Pons (tissue), 1 donor: ENCODE measurements at places on chromosomes 7 and 10.

- DNase-seq: peak; percentile 63
These were observed 62.2 kb downstream of the CCDC71L start for GRCh38 chr7:106598663-106599342.

- DNase-seq: no peak
These were observed 111.0 kb downstream of the TCF7L2 start for GRCh38 chr10:113061054-113061430.

- DNase-seq: no peak
These were observed 102.9 kb downstream of the AOAH start for GRCh38 chr7:36621396-36621795.

DNA sequence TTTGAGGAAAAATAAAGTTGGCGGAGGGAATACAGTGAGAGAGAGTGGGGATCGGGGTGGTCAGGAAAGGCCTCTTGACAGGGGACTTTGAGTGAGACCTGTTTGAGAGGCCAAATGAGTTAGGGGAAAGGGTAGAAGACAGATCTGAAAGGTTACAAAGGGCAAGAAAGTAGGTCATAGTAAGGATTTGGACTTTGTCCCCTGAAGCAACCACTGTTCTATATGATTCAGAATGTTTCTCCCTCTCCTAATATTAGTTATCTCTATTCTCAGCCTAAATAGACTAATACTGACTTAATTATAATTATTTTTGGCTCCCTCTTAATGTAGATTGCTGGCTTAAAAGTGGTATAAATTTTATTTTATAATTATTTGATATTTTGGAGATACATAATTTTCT is 88.0 kb downstream of the CTNNA3 start:
- no peak for DNase-seq

GRCh38 chr10:30818010-30818660 is 188.6 kb upstream of the LYZL2 start:
- DNase-seq: no peak

DNA sequence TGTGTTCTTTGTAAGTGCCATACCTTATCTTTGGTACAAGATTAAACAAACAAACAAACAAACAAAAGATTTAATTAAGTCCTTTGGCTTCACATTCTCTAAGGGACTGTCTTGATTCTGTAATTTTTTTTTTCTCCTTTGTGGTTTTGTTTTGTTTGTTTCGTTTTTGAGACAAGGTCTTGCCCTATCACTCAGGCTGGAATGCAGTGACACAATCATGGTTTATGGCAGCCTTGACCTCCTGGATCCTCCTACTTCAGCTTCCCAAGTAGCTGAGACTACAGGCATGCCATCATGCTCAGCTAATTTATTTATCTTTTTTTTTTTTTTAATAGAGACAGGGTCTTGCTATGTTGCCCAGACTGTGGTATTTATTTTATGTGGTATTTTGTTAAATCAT is 165.8 kb downstream of the LRRC4 start:
- DNase-seq: no peak

- DNase-seq: no peak
These were observed 39.9 kb downstream of the RBM17 start for GRCh38 chr10:6128591-6129251.

- DNase-seq: peak; percentile 17
These were observed 73.3 kb downstream of the KIAA1549 start for GRCh38 chr7:138907850-138908249.

DNA sequence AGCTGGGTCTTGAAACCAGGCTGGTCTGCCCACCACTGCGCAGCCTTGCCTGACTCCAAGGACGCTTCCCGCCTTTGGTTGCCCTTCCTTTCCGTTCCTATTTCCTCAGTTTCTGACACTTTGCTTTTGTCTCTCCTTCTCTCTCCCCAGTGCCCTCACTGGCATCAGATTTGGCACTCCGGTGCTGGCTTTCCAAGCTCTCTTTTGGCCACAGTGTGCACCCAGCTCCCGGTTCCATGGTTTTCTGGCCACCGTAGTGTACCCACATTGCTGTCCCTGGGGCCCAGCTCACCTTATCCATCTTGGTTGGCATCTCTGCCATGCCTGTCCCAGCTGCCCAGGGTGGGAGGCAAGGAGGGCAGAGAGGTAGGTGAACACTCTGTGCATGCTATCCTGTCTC is 142.2 kb downstream of the PLXNA4 start:
- no peak for DNase-seq

- DNase-seq: no peak
These were observed 336.3 kb downstream of the GRID1 start for GRCh38 chr10:86030312-86030711.

DNA sequence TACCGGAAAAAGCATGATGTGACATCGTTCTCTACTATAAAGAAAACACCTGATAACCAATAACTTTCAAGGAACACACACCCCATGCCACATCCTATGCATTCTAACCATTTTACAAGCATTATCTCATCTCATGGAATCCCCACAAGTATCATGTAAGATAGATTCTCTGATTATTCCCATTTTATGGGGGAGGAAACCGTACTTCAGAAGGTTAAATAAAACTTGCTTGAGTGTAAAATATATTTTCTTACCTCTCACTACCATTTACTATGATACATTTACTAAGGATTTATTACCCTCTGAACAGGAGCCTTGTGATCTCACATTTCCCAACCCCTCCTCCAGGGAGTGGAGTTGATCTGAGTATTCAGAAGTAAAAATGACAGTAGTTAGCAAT is 522.7 kb downstream of the CNTNAP2 start:
- DNase-seq: no peak

- DNase-seq: peak; percentile 50
These were observed 1.5 kb downstream of the ANKRD61 start for GRCh38 chr7:6032641-6033040.

DNA sequence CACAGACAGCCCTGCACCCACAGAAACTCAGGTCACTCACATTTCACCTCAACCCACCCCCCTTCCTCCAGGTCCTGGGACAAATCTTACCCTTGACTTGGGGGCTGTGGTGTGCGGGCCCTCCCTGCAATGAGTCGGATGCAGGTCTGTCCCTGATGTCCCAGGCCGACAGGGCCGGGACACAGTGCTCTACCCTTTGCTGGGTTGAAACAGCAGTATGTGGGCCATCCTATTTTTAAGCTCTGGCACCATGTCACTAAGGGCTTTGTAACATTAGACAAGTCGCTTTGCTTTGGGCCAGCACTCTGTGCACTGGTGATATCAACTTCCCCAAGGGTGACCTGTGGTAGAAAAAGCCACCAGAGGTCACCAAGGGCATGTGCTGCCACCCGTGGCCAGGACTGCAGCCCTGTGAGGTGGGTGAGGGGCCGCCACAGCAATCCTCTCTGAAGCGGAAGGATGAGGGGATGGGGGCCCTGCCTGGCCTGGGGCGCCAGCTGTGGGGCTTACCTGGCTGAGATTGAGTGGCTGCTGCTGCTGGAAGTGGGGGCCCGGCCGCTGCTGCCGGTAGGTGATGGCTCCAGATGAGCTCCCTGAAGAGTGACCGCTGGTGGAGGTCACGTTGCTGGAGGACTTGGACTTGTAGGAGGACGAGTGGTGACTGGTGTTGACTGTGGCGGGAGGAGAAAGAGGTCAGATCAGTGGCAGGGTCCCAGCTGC is 51.3 kb downstream of the CLEC2L start:
- DNase-seq: no peak

- DNase-seq: no peak
These were observed 108.3 kb downstream of the SUGCT start for GRCh38 chr7:40243076-40243475.

DNA sequence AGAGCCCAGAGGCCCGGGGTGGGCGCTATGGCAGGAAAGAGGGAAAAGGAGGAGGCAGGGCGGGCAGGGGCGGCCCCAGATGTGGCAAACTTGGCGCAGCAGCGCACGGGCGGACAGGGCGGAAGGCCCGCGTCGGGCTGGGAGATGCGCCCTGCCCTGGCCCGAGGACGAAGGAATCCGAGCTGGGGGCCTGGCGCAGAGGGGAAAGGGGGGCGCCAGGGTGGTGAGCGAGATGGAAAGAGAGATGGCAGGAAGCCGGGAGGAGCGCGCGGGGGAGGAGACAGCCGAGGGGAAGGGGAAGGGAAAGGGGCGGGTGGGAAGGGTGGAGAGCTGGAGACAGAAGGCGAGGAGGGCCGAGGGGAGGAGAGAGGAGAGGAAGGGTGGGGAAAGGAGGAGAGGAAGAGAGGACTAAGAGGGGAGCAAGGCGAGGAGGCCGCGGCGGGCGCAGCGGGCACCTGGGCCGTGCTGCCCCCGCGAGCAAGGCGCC is at the start of gene MARVELD1:
Gene MARVELD1 (plus strand): TSS at position 392 of the 487 bp plus-strand sequence. CDS start 147 bp downstream, outside the sequence.
- DNase-seq: no peak

DNA sequence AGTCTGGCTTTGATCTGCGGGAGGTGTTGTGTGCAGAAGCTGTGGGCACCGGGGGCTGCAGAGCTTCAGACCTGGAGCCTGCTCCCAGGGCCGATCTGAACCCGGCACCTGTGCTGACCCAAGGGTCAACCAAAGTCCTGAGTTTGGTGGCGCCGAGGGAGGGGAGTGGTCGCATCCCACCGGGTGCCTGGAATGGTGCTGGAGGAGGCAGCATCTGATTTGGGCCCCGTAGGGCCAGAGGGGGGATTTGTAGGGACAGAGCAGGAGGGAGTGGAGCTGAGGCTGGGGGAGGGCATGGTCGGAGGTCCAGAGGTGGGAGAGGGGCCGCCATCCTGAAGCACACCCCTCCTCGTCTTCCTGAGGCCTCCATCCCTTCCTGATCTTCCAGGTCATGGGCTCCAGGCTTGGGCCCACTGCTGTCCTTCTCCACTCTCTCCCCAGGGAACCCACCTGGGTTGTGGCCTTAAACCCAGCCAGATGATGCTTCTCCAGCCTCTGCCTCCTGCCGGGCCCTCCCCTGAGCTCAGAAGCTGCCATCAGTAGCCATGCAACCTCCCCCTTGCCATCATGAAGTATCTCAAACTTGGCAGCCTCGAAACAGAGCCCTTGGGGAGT is 112.9 kb downstream of the LHPP start:
- no peak for DNase-seq
